Stimulated activated CD4-positive, alpha-beta T cell treated with anti-CD3 and anti-CD28 coated beads, Interleukin-12 subunit alpha, Interleukin-12 subunit beta, amount 100 ng/mL, for 4 hours (primary cell): ENCODE measurements at places on chromosomes 3 and 15.
A peak's percentile ranks its signal among the peaks of the same experiment; 100 is the strongest.

DNA sequence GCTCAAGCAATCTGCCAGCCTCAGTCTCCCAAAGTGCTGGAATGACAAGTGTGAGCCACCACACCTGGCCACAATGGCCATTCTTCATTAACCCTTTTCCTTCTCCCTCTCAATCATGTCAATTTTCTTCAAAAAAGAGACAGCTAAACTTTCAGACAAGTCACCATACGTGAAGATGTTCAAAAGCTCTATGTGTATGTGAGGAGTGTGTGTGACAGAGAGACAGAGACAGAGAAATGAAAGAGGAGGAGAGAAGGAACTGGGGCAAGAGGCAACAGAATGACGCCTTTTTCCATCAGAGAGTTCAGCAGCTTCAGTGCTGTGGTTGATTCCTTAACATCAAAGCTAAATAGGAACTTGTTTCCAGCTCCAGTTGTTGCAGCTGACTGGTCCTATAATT is 27.4 kb downstream of the OSBPL10 start:
- no peak for DNase-seq

DNA sequence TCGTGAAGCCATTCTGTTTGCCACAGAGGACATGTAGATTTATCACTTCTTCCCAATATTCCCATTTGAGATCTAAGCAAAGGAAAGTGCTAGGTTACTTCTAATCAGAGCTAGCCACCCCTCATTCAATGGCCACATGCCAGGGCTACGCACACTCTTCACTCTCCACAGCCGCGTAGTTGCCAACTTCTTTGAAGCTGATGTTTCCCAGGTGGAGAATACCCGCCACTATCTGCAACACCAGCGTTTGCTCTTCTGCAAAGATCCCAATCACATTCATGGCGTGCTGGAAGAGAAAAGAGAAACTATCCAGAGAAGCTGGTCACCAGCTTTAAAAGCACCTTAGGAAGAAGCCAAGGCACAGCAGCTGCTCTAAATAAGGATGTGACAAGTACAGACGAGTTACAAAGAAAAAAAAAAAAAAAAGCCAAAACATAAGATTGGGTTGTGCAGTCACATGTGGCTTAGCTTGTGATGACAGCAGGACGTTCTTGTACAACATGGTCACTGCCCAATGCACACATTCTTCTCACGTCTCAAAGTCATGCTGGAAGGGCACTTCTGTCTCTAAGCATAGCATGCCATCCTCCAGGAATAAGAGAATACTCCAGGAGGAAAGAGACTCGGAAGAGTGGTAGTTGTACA is 16.4 kb downstream of the LDHAL6B start:
- DNase-seq: no peak

GRCh38 chr15:63072809-63073277 is 30.3 kb downstream of the TPM1 start:
- no peak for DNase-seq

GRCh38 chr15:47299846-47300434 is 417.4 kb upstream of the SEMA6D start:
- no peak for DNase-seq

DNA sequence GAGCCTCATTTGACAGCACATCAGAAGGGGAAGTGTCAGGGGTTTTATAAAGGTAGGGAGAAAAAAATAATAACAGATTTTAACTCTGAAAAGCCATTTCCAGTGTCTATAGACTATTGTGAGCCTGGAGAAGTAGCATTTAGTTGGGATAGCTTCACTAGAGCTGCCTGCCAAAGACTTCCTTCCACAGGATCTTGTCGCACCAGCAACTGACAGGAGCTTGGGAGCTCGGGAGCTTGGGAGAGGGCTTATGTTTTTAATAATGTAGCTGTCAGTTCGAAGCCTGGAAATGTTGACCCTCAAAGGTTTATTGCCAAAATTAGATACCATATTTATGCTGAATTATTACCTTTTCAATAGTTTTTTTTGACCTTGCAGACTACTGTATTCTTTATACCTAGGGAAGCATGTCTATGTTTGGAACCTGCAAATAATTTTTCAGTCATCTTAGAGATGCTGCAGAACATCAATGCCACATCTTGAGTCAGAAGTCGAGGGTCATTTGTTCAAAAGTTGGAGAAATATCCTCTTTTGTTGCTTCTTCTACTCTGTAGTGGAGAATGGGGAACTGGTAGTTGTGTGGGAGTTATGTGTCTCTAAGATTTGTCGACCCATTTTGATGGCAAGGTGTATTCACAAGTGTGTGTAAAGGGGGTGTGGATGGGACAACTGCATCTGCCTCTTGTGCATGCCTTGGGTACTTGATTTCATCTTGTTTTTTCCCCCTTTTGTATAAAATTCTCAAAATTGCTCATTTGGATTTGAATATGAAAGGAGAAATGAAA is 41.7 kb downstream of the ARPP21 start:
- no peak for DNase-seq

DNA sequence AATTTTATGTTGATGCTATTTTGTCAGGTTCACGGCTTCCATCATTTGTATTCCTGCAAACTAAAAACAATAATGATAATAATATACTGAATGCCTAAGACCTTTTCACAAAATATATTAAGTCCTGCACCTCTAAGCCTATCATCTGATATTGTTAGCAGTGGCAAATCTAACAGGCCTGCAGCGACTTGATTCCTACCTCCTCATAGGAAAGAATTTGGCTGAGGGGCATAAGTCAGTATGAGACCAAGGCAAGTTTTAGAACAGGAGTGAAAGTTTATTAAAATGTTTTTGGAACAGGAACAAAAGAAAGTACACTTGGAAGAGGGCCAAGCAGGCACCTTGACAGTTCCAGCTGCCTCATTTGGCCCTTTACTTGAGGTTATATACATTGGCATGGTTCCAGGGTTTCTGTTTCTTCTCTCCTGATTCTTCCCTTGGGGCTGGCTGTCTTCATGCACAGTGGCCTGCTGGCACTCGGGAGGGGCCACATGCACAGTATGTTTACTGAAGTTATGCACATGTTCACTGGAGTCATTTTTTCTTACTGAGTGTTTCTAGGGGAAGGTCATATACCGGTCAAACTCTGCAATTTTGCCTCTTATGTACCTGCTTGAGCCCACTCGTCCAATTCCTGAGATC is 418.1 kb downstream of the EPHA6 start:
- no peak for DNase-seq

- no peak for DNase-seq
These were observed 1328.9 kb downstream of the ROBO2 start for GRCh38 chr3:78368636-78369345.

DNA sequence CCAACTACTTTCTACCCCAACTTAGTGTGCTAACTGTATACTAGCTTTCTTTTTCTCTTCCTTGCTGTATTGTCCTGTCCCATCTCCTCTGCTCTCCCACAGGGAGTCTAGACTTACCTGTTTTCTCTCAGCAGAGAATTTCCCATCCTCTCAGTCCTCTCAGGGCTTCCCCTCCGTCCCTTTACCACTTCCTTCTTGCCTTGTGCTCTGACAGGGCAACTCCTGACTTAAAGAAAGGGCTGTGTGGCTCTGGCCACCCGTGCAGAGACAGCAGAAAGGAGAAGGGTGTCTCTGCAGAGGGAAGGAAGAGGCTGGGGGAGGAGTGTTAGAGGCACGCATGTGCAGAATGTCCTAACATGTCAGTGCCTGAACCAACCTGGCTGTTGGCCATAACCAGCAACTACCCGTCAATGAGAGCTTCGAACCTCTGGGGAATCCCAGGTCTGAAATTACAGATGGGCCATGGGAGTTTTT is at the start of gene GCSAM:
Gene GCSAM, minus strand, starts transcription at position 274 of the 474 bp plus-strand sequence. Its CDS starts 128 bp downstream, at position 146.
- peak; percentile 37 for DNase-seq

- DNase-seq: no peak
These were observed 77.8 kb downstream of the CDC25A start for GRCh38 chr3:48110463-48110862.

GRCh38 chr3:69563151-69563550 is 176.1 kb upstream of the MITF start:
- no peak for DNase-seq

DNA sequence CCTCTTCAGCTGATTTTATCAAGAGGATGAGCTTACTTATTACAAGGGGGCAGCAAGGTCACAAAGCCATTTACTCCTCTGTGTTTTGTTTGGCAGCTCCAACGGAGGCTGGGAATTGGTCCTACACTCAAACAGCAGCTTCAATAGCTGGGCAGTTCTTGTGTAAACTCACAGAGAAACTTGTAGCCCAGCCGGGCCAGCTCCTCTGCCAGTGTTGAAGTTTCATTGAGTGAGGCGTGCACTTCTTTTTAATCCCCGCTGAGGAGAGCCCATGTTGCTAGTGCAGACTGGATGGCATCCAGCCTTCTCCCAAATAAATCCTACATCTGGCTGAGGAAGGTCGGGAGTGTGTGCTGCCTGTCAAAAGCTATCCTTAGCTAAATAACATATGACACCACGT is 59.5 kb downstream of the BFSP2 start:
- DNase-seq: no peak

- no peak for DNase-seq
These were observed 4.6 kb upstream of the UQCRC1 start for GRCh38 chr3:48614044-48614443.

GRCh38 chr3:98564282-98565005 is 29.0 kb downstream of the CPOX start:
- DNase-seq: no peak

GRCh38 chr15:75347222-75348033 is 589 bp downstream of the NEIL1 start:
- peak; percentile 47 for DNase-seq

DNA sequence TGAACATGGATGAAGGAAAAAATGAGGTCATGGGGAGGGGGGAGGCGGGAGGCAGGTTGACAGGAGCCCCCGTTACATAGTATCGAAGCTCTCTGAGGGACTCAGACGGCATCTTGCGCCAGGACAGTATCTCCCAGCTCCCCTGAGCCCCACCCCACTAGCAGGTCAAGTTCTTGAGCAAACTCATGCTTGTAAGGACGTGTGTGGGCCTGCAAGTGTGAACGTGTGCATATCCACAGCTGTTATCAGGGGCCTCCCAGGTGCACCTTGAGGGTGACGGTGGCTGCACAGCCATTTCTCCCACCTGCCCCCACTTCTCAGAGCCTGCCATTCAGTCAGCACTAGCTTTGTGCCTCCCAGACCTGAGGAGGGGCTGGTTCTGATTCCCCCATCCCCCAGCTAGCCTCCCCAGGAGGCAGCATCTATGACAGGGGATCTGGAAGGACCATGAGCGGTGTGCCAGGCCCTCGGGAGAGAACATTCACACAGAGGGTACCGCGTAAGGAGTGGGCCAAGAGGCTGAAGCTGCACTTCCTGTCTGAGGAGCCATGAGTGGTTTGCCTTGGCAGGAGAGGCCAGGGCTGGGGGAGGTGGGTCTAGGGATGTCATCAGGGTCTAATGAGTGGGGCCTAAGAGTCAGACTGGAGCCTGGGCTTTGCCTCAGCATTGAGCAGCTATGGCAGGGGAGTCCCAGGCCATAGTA is 2.9 kb downstream of the SEMA3F start:
- DNase-seq: no peak

- no peak for DNase-seq
These were observed 85.7 kb downstream of the TRIM42 start for GRCh38 chr3:140763532-140763931.

DNA sequence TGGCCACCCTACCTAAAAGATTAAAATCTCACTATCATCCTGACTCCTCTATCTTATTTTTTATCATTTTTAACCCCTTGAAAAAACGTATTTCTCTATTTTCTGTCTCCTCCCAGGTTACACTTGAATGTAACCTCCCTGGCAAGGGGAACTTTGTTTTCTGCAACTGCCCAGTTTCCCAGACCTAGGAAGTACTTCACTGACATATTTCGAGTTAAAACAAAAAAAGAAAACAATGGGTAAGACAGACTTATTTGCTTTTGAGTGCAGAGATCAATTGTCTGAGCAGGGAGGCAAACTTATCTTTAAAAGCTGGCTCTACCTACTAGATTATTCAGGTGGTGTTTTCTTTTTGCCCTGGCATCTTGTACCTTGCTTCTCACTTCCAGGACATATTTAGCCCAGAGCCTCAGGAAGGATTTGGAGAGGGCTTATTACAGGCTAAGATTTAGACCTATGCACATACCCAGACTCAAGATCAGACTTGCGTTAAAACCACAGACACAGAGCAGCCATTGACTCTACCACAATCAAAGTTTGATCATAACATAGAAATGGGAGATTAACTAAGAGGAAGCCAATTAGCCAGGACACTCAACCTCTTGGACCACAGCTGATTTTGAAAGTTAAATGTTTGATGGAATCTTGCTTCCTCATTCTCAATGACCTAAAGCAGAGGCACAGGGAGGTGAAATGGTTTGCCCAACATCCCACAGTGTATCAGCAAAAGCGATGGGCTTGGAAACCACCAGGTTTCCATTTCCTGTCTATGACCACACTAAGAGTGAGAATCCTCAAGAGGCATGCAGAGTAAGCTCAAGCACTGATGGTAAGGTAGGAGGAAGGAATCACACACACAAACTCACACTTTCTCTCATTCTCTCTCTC is 169.5 kb upstream of the THBS1 start:
- DNase-seq: no peak

GRCh38 chr3:43996379-43997301 is 245.0 kb upstream of the TOPAZ1 start:
- no peak for DNase-seq

DNA sequence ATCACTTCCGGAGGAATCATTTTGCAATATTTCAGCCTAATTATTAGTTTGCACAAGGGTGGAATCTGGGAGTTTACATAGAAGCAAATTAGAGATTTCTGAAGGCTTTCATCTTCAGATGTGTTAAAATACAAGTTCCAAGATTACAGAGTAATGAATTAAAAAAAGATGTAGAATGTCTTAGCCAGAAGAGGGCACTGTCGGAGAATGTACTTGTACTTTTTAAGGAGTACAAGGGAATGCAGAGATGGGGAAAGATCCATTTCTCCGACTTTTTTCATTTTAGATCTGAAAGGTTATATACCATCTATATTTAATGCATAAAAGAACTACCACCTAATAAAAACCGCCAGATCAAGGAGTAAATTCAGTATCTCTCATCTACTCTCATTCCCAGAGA is 43.1 kb upstream of the WDR5B start:
- no peak for DNase-seq

DNA sequence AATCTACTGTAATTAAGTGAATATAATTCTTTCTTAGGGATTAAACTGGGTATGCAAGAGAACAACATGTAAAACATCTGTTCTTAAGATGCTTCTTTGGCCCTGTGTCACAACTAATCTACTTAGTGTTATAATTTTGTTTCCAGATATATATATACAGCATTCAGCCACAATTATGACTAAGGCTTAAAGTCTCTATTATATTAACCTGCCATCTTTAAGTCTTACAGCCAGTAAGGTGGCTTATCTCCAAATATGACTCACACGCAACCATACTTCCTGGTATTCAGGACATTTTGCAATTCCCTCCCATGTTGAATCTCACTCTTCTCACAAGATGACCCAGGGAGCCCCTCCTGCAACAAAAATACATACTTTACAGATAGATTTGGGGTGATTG is 6.6 kb upstream of the KBTBD8 start:
- DNase-seq: no peak

GRCh38 chr15:76998663-76999285 is 3.8 kb downstream of the PSTPIP1 start:
- DNase-seq: no peak

DNA sequence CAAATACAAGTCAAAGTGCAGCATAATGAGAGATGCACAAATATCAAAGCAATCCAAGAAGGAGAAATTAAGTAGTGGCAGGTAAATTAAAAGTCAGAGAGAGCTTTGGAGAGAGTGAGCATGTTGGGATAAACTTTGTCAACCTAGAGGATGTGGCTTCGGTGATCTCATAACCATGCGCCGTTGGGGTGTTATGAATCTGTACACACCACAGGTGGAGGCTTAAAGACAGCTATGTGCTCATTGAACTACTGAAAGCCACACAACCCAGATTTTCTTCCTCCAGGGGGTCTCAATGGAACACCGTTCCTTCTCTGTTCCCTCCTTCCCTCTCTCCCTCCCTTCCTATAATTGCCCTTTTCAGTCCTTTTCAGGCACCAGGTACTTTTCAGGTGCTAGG is 52.0 kb downstream of the SUCNR1 start:
- no peak for DNase-seq
